Activated naive CD4-positive, alpha-beta T cell treated with anti-CD3 and anti-CD28 coated beads for 36 hours (primary cell): ENCODE measurements at places on chromosomes 6 and 20. TPM values are rescaled to one million over a fixed set of nuclear protein-coding genes. Genes with fewer than 3 reads are reported as not detected.

Gene HLA-F
- total RNA-seq: 310 TPM

Gene RNF217
- 1.8 TPM for total RNA-seq

Gene BPIFA1
- not detected for total RNA-seq

Gene SAPCD1
- 9.8 TPM for total RNA-seq

Gene ECT2L
- not detected for total RNA-seq

Gene MAS1
- total RNA-seq: not detected

Gene COL19A1
- not detected for total RNA-seq

Gene ZNF334
- 1.7 TPM for total RNA-seq

Gene CCN6
- 0.21 TPM for total RNA-seq

Gene IYD
- total RNA-seq: not detected

Gene CST2
- not detected for total RNA-seq

Gene THBS2
- not detected for total RNA-seq

Gene RIMS4
- 0.07 TPM for total RNA-seq

- H3K4me1 ChIP-seq: no peaks in the 10 kb centered on the region
- no peak overlapping the region for H3K4me3 ChIP-seq
- DNase-seq: no peak
Measured at GRCh38 chr6:152124429-152125074, 317.1 kb downstream of the ESR1 start.

- H3K36me3 ChIP-seq: no peaks in the 10 kb centered on the region
- DNase-seq: no peak
- no peak overlapping the region for H3K27ac ChIP-seq
- H3K4me3 ChIP-seq: no peak overlapping the region
Measured at GRCh38 chr6:96942676-96943075, 18.1 kb downstream of the KLHL32 start.

DNA sequence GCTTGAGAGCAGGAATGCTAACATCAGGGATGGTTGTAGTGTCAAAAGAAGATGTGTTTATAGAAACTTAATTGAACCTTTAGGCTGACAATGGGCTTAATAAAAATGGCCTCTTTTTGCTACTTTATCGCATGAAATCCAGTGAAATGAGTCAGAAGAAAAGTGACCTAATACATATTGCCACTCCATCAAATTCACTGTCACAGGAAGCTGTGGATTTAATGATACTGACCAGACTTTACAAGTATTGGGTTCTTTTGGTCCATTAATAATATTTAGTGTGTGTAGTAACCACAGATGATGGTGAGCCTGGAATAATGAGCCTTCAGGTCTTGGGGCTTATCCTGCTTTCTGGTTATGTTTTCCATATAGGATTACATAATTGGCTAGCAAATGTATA is 231.8 kb upstream of the GMDS start:
- H3K27ac ChIP-seq: no peak overlapping the region
- DNase-seq: no peak
- H3K36me3 ChIP-seq: no peaks in the 10 kb centered on the region
- H3K4me3 ChIP-seq: no peak overlapping the region
- peaks cover 7% of the 10 kb centered on the region for H3K27me3 ChIP-seq
- H3K4me1 ChIP-seq: no peaks in the 10 kb centered on the region

- H3K27ac ChIP-seq: no peak overlapping the region
- H3K4me1 ChIP-seq: peaks cover 11% of the 10 kb centered on the region
- peak; percentile 49 for DNase-seq
Measured at GRCh38 chr6:166512567-166512966, 73.9 kb downstream of the RAMACL start.

- peak overlapping the region; percentile 4 for H3K4me3 ChIP-seq
- peaks cover 52% of the 10 kb centered on the region for H3K4me1 ChIP-seq
- no peak overlapping the region for H3K27ac ChIP-seq
- peaks cover 2% of the 10 kb centered on the region for H3K36me3 ChIP-seq
- peak; percentile 38 for DNase-seq
Measured at GRCh38 chr20:64036346-64037198, 590 bp downstream of the C20orf204 start.

- no peaks in the 10 kb centered on the region for H3K4me1 ChIP-seq
- no peak for DNase-seq
- H3K27ac ChIP-seq: no peak overlapping the region
Measured at GRCh38 chr20:63457737-63458136, 14.7 kb downstream of the KCNQ2 start.

DNA sequence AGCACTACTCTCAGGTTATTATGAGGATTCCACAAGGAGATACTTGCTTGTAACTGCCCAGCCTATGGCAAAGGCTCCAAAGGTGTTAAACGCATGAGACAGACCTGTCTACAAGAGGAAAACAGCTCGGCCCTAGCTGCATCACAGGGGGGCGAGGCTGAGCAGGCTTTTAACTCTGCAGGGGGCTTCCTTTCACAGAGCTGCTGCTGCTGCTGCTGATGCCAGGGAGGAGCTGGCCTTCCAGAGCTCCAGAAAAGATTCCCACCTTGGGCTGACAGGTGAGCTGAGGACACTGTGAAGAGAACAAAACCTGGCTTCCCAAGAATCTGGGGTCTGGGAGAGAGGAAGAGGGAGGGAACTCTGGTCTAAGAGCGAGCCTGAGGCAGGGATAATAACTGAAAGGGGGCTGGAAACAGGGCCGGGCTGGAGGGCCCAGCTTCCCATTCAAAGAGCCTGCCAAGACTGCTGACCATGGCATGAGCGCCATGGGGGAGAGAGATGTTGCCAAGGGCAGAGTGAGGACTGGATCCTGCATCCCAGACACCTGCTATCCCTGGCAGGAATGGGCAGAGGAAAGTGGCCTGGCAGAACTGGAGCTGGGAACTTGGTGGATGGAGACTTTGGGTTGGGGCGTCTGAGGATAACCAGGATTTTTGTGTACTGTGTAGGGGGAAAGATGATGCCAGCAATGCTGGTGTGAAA is 211.1 kb upstream of the LRFN2 start:
- no peak for DNase-seq
- no peaks in the 10 kb centered on the region for H3K27me3 ChIP-seq
- H3K27ac ChIP-seq: no peak overlapping the region
- H3K4me3 ChIP-seq: no peak overlapping the region
- no peaks in the 10 kb centered on the region for H3K4me1 ChIP-seq
- H3K36me3 ChIP-seq: no peaks in the 10 kb centered on the region

GRCh38 chr6:166864333-166864732 is 92.0 kb downstream of the RNASET2 start:
- no peak for DNase-seq
- H3K27ac ChIP-seq: no peak overlapping the region
- H3K36me3 ChIP-seq: no peaks in the 10 kb centered on the region
- no peak overlapping the region for H3K4me3 ChIP-seq

DNA sequence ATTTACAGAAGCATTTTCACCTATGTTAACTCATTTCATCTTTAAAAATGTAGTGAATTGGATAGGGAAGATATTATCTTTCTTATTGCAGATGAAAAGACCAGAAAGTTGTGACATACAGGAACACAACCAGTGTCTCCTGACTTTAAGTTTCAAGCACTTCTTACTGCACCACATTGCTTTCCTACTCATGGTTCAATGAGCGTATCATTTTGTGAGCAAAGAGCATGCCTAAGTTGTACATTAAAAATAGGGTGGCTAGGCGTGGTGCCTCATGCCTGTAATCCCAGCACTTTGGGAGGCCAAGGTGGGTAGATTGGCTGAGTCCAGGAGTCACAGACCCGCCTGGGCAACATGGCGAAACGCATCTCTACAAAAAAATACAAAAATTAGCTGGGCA is 21.2 kb upstream of the RNGTT start:
- H3K36me3 ChIP-seq: no peaks in the 10 kb centered on the region
- no peak for DNase-seq
- H3K4me3 ChIP-seq: no peak overlapping the region
- no peaks in the 10 kb centered on the region for H3K4me1 ChIP-seq
- no peak overlapping the region for H3K27ac ChIP-seq
- H3K27me3 ChIP-seq: no peaks in the 10 kb centered on the region

DNA sequence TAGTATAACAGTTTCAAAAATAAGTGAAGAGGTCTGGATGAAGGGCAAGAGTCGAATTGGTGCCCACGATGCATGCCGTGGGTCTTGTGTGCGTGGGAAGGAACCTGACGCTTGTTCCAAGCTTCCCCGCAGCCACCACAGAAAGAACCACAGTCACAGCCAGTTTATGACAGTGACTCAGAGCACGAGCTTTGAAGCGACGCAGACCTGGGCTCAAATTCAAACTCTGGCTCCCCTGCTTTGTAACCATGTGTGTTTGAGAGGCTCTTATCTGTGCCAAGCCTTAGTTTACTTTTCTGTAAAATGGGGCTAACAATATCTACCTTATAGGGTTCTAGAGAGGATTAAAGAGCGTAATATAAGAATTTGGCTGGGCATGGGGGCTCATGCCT is 65.5 kb downstream of the SYNJ2 start:
- peak; percentile 91 for DNase-seq
- peak overlapping the region; percentile 2 for H3K4me3 ChIP-seq
- peaks cover 25% of the 10 kb centered on the region for H3K4me1 ChIP-seq
- peak overlapping the region; percentile 73 for H3K27ac ChIP-seq
- H3K27me3 ChIP-seq: no peaks in the 10 kb centered on the region

- H3K27ac ChIP-seq: peak overlapping the region; percentile 100
- no peaks in the 10 kb centered on the region for H3K27me3 ChIP-seq
- H3K4me1 ChIP-seq: peaks cover 40% of the 10 kb centered on the region
- DNase-seq: peak; percentile 83
Measured at GRCh38 chr6:31270788-31271640, 878 bp downstream of the HLA-C start.

DNA sequence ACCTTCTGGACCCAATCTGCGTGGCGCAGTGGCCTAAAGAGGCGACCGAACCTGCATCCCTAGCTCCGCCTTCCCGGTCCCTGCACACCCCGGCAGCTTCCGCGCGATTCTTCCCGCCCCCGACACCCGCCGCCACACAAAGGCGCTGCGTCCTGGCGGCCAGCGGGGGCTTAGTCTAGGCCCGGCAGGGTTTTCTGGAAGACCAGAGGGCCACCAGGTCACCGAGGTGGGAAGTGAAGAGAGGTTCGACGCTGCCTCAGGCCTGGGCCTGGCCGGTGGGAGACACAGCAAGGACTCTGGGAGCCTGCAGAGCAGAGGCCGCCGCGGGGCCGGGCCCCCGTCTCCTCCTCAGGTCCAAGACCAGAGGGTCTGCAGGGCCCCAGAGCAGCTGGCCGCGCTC is 154.9 kb downstream of the OR2B2 start:
- peaks cover 36% of the 10 kb centered on the region for H3K4me1 ChIP-seq
- H3K27ac ChIP-seq: peak overlapping the region; percentile 57
- H3K4me3 ChIP-seq: peak overlapping the region; percentile 85
- H3K27me3 ChIP-seq: no peaks in the 10 kb centered on the region

GRCh38 chr6:110322151-110322873 is 35.8 kb downstream of the METTL24 start:
- no peak for DNase-seq
- H3K4me3 ChIP-seq: no peak overlapping the region
- no peaks in the 10 kb centered on the region for H3K4me1 ChIP-seq
- H3K27me3 ChIP-seq: no peaks in the 10 kb centered on the region
- H3K36me3 ChIP-seq: no peaks in the 10 kb centered on the region
- H3K27ac ChIP-seq: no peak overlapping the region

DNA sequence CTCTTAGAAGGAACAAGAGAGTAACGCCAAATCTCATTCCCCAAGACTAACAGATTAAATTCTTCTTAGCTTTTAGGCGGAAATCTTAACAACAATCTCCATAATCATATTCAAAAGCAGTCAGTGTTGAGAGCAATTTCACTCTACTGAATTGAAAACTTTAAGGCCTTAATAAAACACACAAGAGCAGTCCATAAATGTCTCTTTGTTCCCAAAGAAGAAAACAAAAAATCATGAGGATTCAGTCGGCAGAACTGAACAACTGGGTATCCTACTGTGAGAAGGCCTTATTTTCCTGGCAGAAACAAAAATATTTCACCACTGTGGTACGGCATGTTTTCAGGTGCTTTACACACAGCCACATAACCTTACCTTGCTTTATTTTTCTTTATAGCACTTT is 14.4 kb downstream of the ABHD12 start:
- H3K27ac ChIP-seq: no peak overlapping the region
- no peak for DNase-seq
- peaks cover 9% of the 10 kb centered on the region for H3K4me1 ChIP-seq
- H3K36me3 ChIP-seq: peaks cover 14% of the 10 kb centered on the region
- no peak overlapping the region for H3K4me3 ChIP-seq

DNA sequence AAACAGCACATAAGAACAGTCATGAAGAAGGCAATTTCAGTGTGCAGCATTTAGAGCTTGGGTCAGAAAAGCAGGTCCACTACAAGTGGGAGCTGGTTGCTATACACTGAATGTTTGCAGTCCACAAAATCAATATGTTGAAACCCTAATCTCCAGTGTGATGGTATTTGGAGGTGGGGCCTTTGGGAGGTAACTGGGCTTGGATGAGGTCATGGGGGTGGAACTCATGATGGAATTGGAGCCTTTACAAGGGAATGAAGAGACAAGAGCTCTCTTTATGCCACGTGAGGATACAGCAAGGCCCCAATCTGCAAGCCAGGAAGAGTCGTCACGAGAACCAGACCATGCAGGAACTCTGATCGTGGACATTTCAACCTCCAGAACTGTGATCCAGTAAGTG is 216.7 kb upstream of the SLC35B3 start:
- H3K36me3 ChIP-seq: no peaks in the 10 kb centered on the region
- H3K4me1 ChIP-seq: no peaks in the 10 kb centered on the region
- no peak overlapping the region for H3K27ac ChIP-seq
- H3K27me3 ChIP-seq: no peaks in the 10 kb centered on the region
- H3K4me3 ChIP-seq: no peak overlapping the region

DNA sequence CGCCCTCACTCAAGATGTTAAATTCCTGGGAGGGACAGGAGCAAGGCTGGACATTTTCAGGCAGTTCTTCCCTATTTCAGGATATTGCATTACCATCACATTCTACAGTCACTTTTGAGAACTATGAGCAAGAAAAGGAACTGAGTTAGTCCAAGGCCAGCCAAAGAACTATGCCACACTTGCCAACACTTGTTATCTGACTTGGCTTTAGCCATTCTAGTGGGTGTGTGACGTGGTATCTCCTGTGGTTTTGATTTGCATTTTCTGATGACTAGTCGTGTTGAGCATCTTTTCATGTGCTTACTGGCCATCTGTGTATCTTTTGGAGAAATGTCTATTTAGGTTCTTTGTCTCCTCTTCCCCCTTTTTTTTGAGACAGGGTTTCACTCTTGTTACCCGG is 12.0 kb downstream of the XRN2 start:
- no peak overlapping the region for H3K4me3 ChIP-seq
- peak; percentile 37 for DNase-seq
- peaks cover 29% of the 10 kb centered on the region for H3K36me3 ChIP-seq
- no peaks in the 10 kb centered on the region for H3K27me3 ChIP-seq
- no peak overlapping the region for H3K27ac ChIP-seq
- H3K4me1 ChIP-seq: peaks cover 78% of the 10 kb centered on the region

GRCh38 chr6:22737331-22737730 is 168.0 kb downstream of the HDGFL1 start:
- no peak for DNase-seq
- H3K4me1 ChIP-seq: no peaks in the 10 kb centered on the region
- H3K27ac ChIP-seq: no peak overlapping the region
- no peaks in the 10 kb centered on the region for H3K27me3 ChIP-seq

GRCh38 chr6:127845242-127845641 is 55.6 kb downstream of the THEMIS start:
- no peaks in the 10 kb centered on the region for H3K27me3 ChIP-seq
- no peak overlapping the region for H3K4me3 ChIP-seq
- H3K4me1 ChIP-seq: peaks cover 63% of the 10 kb centered on the region
- DNase-seq: no peak
